Fibroblast of villous mesenchyme (primary cell): ENCODE measurements at places on chromosomes 2 and 18. TPM values are rescaled to one million over a fixed set of nuclear protein-coding genes. Genes with fewer than 3 reads are reported as not detected.

Gene ALKAL2
- 0.43 TPM in 1 of 2 replicates, not detected in the other for total RNA-seq

Gene AQP12A
- not detected in 2 replicates for total RNA-seq

Gene PPP1R1C
- 0.32 and 2.2 TPM in 2 replicates for total RNA-seq

Gene TPRKB
- 20.6 and 22.9 TPM in 2 replicates for total RNA-seq

Gene CENPA
- 7.4 and 9.5 TPM in 2 replicates for total RNA-seq

Gene NGEF
- under 0.01 and 0.86 TPM in 2 replicates for total RNA-seq

Gene SH3RF3
- total RNA-seq = 11.9 and 13.4 TPM in 2 replicates

Gene CRACDL
- total RNA-seq = not detected in 2 replicates

Gene FAM237A
- total RNA-seq = not detected in 2 replicates

Gene VWA3B
- not detected in 2 replicates for total RNA-seq

Gene ELOA2
- not detected in 2 replicates for total RNA-seq

Gene CROCC2
- not detected in 2 replicates for total RNA-seq

Gene AGXT
- not detected in 2 replicates for total RNA-seq

Gene IGFBP2
- total RNA-seq = 15.5 and 18.4 TPM in 2 replicates

Gene EMILIN1
- 144 and 160 TPM in 2 replicates for total RNA-seq

Gene GEN1
- 12.6 and 18.6 TPM in 2 replicates for total RNA-seq

Gene SLC35G4
- not detected in 2 replicates for total RNA-seq

Gene CFAP221
- not detected in 2 replicates for total RNA-seq

Gene C2orf15
- not detected in 2 replicates for total RNA-seq

Gene LHCGR
- total RNA-seq = under 0.01 TPM in 1 of 2 replicates, not detected in the other
